ENCODE measurements at places on chromosomes 2 and 18. TPM values are rescaled to one million over a fixed set of nuclear protein-coding genes. Genes with fewer than 3 reads are reported as not detected.

Gene MEP1B
- total RNA-seq: not detected

Gene IL36A
- total RNA-seq: not detected

Gene TUBB8B
- not detected for total RNA-seq

Gene ZRANB3
- 18.9 TPM for total RNA-seq

Gene CHRND
- total RNA-seq: not detected

Gene LPIN1
- 102 TPM for total RNA-seq

Gene CRYBA2
- not detected for total RNA-seq

Gene FAM237A
- total RNA-seq: not detected

Gene SCN2A
- 0.10 TPM for total RNA-seq

Gene CYP1B1
- 2.5 TPM for total RNA-seq

Gene SLC14A1
- 0.26 TPM for total RNA-seq

GRCh38 chr2:205637779-205638503, 44.4 kb upstream of the NRP2 start:
- peaks cover 15% of the 10 kb centered on the region for H3K4me1 ChIP-seq
- H3K4me3 ChIP-seq: no peak overlapping the region
- DNase-seq: peak; percentile 16
- H3K27ac ChIP-seq: peak overlapping the region; percentile 53
- no peaks in the 10 kb centered on the region for H3K36me3 ChIP-seq
- H3K27me3 ChIP-seq: no peaks in the 10 kb centered on the region

DNA sequence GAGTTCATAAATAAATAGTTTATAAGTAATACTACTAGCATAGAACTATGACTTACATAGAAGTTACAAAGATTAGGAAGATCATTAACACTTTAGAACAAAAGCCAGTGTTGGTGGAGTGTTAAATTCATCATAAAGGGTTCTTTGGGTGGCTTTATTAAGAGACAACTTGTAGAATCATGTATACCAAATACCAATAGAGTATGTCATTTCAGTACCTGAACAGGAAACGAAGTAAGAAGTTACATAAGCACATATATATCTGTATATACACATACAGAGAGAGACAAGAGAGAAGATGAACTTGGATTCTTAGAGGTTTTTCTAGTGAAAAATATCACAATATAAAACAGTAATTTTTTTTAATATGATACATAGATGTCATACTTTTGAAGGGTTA, 82.5 kb upstream of the OTX1 start:
- DNase-seq: no peak
- H3K27me3 ChIP-seq: no peaks in the 10 kb centered on the region
- H3K36me3 ChIP-seq: no peaks in the 10 kb centered on the region
- H3K4me1 ChIP-seq: no peaks in the 10 kb centered on the region

- H3K27ac ChIP-seq: no peak overlapping the region
- no peak for DNase-seq
- H3K4me1 ChIP-seq: peaks cover 30% of the 10 kb centered on the region
Measured at GRCh38 chr2:457262-457661, 169.4 kb upstream of the ALKAL2 start.

GRCh38 chr18:30358555-30358954, 684.0 kb downstream of the DSC3 start:
- H3K27me3 ChIP-seq: no peaks in the 10 kb centered on the region
- H3K4me1 ChIP-seq: no peaks in the 10 kb centered on the region

DNA sequence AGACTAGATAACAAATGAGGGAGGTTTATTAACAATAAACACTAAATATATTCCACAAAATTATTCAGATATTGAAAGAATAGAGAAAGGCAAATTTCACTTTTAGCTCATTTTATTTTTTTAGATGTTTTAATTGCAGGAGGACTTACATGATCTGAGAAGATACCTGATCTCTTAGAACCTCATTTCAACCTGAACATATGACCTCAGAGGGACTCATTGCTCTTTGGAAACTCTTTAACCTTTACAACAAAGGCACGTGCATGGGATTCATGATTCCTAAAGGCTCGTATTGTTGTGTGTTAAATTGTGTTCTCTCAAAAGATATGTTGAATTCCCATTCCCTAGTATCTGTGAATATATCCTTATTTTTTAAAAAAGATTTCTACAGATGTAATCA, 35.7 kb upstream of the ITGA4 start:
- H3K36me3 ChIP-seq: no peaks in the 10 kb centered on the region
- H3K4me3 ChIP-seq: no peak overlapping the region
- H3K27me3 ChIP-seq: no peaks in the 10 kb centered on the region
- H3K27ac ChIP-seq: no peak overlapping the region

- no peak overlapping the region for H3K27ac ChIP-seq
- DNase-seq: no peak
- no peaks in the 10 kb centered on the region for H3K4me1 ChIP-seq
- H3K4me3 ChIP-seq: no peak overlapping the region
Measured at GRCh38 chr18:48605408-48605845, 66.6 kb downstream of the CTIF start.

- no peaks in the 10 kb centered on the region for H3K27me3 ChIP-seq
- H3K36me3 ChIP-seq: peaks cover 3% of the 10 kb centered on the region
- no peak overlapping the region for H3K4me3 ChIP-seq
Measured at GRCh38 chr2:148794558-148794957, 80.5 kb upstream of the KIF5C start.

DNA sequence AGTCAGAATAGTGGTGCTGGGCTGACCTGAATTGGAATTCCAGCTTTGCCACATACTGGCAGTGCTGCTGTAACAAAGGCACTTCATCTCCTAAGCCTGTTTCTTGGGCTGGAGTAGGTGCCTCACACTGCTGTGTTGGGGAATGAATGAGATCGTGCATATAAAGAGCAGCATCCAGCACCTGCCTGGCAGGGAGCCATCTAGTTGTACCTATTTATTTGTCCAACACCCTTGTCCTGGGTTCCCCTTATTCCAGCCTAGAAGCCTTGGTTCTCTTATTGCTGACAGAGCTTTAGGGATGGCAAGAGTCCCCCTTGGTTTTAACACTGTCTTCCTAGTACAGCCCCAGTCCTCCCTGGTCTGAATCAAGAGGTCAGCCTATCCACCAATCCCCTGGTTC, 275.3 kb upstream of the RAB12 start:
- H3K4me3 ChIP-seq: no peak overlapping the region
- no peak for DNase-seq

DNA sequence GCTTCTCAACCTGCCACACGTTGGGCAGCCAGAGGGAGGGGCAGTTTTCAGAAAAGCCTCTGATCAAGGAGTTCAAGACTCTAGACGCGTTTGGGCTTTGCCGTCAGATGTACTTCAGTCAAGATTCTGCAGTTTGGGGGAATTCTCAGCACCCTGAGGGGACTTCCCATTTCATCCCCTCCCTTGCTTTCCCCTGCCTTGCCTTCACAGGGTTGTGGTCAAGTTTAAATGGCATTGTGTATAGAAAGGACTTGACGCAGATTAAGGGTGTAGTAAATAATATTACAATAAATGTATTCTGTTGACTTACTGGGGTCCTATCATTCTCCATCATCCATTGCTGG, 198.3 kb upstream of the NABP1 start:
- no peak overlapping the region for H3K4me3 ChIP-seq
- H3K36me3 ChIP-seq: no peaks in the 10 kb centered on the region
- H3K27ac ChIP-seq: no peak overlapping the region
- no peak for DNase-seq
- peaks cover 10% of the 10 kb centered on the region for H3K27me3 ChIP-seq

DNA sequence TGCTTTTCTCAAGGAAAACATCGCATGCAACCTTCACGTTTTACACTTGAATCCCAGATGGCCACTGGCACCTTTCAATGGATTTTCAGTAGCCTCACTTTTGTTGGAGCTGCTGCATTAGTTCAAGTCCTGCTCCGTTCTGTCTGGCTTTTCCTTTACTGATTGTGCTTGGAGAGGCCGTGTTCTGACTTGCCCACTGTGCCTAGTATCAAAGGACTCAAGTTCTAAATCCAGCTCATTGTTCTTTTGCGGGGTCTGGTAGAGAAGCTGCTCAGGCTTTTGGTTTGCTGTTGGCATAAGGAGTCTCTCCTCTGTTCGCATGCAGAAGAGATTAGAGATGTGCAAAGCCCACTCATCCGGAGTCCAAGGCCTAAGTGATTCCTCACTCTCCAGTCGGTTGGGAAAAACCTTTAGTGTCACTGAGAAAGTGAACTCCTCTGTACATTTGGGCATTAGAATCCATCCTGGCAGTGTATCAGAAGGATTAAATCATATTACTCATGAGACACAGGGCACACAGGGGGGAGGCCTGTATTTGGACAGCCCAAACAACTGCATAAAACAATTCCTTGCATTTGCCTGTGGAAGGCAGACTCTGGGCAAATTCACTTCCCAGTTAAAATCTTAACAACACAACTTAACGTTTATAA, 69.7 kb downstream of the NCK2 start:
- H3K36me3 ChIP-seq: peaks cover 36% of the 10 kb centered on the region
- H3K4me3 ChIP-seq: no peak overlapping the region
- peaks cover 75% of the 10 kb centered on the region for H3K4me1 ChIP-seq

GRCh38 chr2:222797261-222797660, 63.6 kb upstream of the ACSL3 start:
- DNase-seq: no peak
- no peak overlapping the region for H3K27ac ChIP-seq

DNA sequence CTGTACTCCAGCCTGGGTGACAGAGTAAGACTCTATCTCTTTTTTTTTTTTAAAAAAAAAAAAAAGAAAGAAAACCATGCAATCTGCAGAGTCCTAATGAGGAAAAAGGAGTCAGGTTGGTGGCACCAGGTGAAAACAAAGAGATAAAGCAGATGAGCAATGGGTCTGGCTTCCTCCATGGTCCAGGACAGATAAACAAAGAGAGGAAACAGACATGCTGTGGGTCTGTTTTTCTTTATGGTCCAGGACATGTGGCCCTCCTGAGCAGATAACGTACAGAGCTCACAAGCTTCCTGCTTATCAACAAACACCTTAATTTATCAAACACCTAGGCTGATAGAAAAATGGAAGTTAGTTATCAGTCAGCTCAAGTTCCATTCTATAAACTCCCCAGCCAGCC, 24.4 kb upstream of the TUBB6 start:
- H3K27ac ChIP-seq: no peak overlapping the region
- peaks cover 3% of the 10 kb centered on the region for H3K4me1 ChIP-seq
- no peak for DNase-seq
- no peak overlapping the region for H3K4me3 ChIP-seq
- peaks cover 16% of the 10 kb centered on the region for H3K27me3 ChIP-seq

GRCh38 chr2:103324671-103325070, 562.8 kb downstream of the TMEM182 start:
- H3K36me3 ChIP-seq: no peaks in the 10 kb centered on the region
- H3K4me1 ChIP-seq: no peaks in the 10 kb centered on the region
- H3K27ac ChIP-seq: no peak overlapping the region
- no peak for DNase-seq
- H3K27me3 ChIP-seq: no peaks in the 10 kb centered on the region

GRCh38 chr18:73824671-73825070, 323.0 kb downstream of the FBXO15 start:
- H3K36me3 ChIP-seq: no peaks in the 10 kb centered on the region
- H3K27ac ChIP-seq: no peak overlapping the region
- H3K4me3 ChIP-seq: no peak overlapping the region
- no peak for DNase-seq
- no peaks in the 10 kb centered on the region for H3K4me1 ChIP-seq
- peaks cover 2% of the 10 kb centered on the region for H3K27me3 ChIP-seq

- H3K27ac ChIP-seq: no peak overlapping the region
- H3K27me3 ChIP-seq: peaks cover 80% of the 10 kb centered on the region
- no peak for DNase-seq
- H3K4me1 ChIP-seq: peaks cover 43% of the 10 kb centered on the region
- no peaks in the 10 kb centered on the region for H3K36me3 ChIP-seq
Measured at GRCh38 chr2:118849226-118850167, 2.0 kb upstream of the EN1 start.

- peaks cover 6% of the 10 kb centered on the region for H3K36me3 ChIP-seq
- peaks cover 43% of the 10 kb centered on the region for H3K4me1 ChIP-seq
- DNase-seq: peak; percentile 84
Measured at GRCh38 chr2:181677912-181678586, 2.3 kb downstream of the NEUROD1 start.

- no peak overlapping the region for H3K27ac ChIP-seq
- DNase-seq: no peak
- H3K36me3 ChIP-seq: no peaks in the 10 kb centered on the region
- no peaks in the 10 kb centered on the region for H3K4me1 ChIP-seq
- peaks cover 12% of the 10 kb centered on the region for H3K27me3 ChIP-seq
Measured at GRCh38 chr2:879540-879939, 71.1 kb upstream of the SNTG2 start.

GRCh38 chr18:40921845-40922629, 1033.0 kb upstream of the PIK3C3 start:
- H3K4me3 ChIP-seq: no peak overlapping the region
- no peak overlapping the region for H3K27ac ChIP-seq
- no peaks in the 10 kb centered on the region for H3K36me3 ChIP-seq
- no peaks in the 10 kb centered on the region for H3K4me1 ChIP-seq
- no peak for DNase-seq

DNA sequence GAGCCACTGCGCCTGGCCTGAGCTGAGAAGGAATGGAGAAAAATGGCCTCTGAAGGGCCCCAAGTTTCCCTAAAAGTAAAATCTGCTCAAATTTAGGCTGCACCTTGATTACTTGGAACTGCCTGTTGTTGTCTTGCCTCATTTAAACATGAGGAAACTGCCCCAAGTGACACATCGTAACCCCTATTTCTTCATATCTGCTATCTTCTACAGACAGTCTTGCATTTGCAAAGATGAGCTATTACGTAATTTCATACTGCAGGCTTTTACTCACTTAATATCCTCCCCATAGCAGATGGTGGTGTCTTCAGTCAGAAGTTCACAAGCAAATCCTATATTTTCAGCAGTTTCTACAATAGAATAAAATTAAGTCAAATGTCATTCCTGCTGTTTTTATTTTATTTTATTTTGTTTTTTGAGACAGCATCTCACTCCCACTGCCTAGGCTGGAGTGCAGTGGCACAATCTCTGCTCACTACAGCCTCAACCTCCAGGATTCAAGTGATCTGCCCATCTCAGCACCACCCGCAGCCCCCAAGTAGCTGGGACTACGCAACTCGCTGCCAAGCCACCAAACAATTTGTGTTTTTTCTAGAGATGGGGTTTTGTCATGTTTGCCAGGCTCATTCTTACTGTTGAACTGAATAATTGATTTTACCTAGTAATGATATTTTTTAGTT, 45.3 kb upstream of the NARS1 start:
- peaks cover 38% of the 10 kb centered on the region for H3K4me1 ChIP-seq
- H3K27ac ChIP-seq: no peak overlapping the region
- peaks cover 6% of the 10 kb centered on the region for H3K36me3 ChIP-seq
- H3K27me3 ChIP-seq: no peaks in the 10 kb centered on the region

DNA sequence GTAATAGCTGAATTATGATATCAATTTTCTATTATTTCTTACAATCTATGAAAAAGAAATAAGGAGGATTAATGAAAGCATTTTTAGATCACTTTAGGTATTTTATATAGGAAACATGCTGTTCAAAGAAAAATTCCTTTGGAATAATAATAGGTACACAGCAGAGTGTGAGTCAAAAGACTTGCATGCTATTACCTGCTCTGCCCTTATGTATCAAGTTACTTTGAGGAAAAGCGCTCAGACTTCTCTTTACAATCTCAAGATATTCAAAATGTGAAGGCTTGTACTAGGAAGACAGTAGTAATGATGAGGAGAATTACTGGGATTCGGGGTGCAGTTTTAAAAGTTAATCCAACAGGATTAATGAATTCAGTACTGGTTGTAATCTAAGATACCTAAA, 29.1 kb upstream of the RNU4ATAC start:
- no peak for DNase-seq
- H3K36me3 ChIP-seq: peaks cover 48% of the 10 kb centered on the region
- no peaks in the 10 kb centered on the region for H3K27me3 ChIP-seq
- H3K4me1 ChIP-seq: peaks cover 11% of the 10 kb centered on the region

GRCh38 chr2:27823135-27823534, 51.6 kb downstream of the MRPL33 start:
- H3K27ac ChIP-seq: no peak overlapping the region
- H3K4me3 ChIP-seq: no peak overlapping the region
- no peak for DNase-seq
- H3K27me3 ChIP-seq: no peaks in the 10 kb centered on the region
- no peaks in the 10 kb centered on the region for H3K36me3 ChIP-seq
- no peaks in the 10 kb centered on the region for H3K4me1 ChIP-seq

All from activated naive CD4-positive, alpha-beta T cell treated with anti-CD3 and anti-CD28 coated beads for 36 hours (primary cell).